ENCODE measurements at places on chromosomes 7 and 10. TPM values are rescaled to one million over a fixed set of nuclear protein-coding genes. Genes with fewer than 3 reads are reported as not detected.

DNA sequence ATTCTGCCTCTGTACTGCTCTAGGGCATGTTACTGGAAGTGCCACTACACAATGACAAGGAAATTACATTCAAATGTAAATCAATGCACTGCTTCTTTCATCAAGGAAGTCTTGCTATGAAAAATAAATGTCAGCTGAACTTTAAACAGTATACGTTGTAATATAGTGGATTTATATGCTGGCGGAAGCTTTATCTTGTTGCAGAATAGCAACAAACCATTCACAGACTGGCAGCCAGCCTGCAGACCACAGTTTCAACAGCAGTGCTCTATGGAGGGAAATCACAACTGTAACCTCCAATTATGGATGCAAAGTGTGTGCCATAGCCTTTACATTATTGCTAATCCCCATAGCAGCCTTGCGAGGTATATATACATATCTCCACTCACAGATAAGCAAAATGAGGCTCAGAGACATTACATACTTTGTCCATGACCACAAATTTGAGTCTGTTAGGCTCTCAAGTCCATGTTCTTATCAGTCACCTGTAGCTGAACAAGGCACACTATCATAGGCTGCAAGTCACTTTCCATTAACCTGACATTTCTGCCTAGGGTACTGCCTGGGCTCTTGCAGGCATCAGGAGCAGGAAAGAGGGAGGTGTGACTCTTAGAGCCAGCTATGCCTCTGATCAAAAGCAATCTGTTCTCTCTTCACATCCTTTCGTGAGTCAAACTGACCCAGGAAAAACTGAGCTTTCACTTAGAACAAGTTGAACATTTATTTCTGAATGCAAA lies 22.6 kb downstream of the COL28A1 start:
- DNase-seq, result no peak

GRCh38 chr10:88853155-88853881 lies 1.7 kb upstream of the ANKRD22 start:
- no peak for DNase-seq

- DNase-seq, result no peak
Measured at GRCh38 chr10:49187950-49188761, at the start of gene TMEM273. Gene TMEM273, minus strand, starts transcription at chr10:49188391. Its CDS starts 55 bp downstream, at chr10:49188336.

DNA sequence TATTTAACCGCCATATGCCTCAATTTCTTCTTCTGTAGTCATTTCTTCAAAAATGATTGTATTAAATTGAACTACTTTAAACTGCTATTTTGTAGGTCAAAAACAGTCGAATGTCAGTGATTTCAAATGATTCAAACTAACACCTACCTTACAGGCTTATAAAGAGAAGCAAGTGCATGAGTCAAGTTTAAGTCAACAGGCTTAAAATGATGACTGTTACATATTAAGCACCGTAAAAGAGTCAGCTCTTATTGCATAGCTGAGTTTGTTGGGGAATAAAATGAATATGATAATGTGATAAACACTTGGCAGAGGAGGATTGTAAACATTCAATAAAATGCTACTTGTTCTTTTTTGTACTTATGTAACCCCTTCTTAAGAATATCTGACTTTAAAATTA lies 90.1 kb upstream of the ANKRD1 start:
- DNase-seq, result no peak

GRCh38 chr7:121916211-121916610 lies 43.2 kb downstream of the PTPRZ1 start:
- DNase-seq, result no peak

GRCh38 chr10:314381-314780 lies 179.1 kb downstream of the ZMYND11 start:
- DNase-seq, result no peak

The CALML3 gene
- 0.25 TPM for total RNA-seq

The SLC26A3 gene
- not detected for total RNA-seq

DNA sequence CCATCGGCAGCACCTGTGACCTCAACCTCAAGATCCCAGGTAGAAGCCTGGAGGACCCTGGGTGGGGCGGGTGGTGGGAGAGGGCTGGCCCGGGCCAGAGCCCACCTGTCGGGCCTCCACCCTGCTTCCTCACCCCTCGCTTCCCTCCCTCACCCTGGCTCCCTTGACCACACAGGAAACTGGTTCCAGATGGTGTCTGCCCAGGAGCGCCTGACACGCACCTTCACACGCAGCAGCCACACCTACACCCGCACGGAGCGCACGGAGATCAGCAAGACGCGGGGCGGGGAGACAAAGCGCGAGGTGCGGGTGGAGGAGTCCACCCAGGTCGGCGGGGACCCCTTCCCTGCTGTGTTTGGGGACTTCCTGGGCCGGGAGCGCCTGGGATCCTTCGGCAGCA lies 8.9 kb upstream of the ATP6V1F start:
- no peak for DNase-seq

The DDC gene
- total RNA-seq, result 0.64 TPM

The CACNB2 gene
- 3.3 TPM for total RNA-seq

DNA sequence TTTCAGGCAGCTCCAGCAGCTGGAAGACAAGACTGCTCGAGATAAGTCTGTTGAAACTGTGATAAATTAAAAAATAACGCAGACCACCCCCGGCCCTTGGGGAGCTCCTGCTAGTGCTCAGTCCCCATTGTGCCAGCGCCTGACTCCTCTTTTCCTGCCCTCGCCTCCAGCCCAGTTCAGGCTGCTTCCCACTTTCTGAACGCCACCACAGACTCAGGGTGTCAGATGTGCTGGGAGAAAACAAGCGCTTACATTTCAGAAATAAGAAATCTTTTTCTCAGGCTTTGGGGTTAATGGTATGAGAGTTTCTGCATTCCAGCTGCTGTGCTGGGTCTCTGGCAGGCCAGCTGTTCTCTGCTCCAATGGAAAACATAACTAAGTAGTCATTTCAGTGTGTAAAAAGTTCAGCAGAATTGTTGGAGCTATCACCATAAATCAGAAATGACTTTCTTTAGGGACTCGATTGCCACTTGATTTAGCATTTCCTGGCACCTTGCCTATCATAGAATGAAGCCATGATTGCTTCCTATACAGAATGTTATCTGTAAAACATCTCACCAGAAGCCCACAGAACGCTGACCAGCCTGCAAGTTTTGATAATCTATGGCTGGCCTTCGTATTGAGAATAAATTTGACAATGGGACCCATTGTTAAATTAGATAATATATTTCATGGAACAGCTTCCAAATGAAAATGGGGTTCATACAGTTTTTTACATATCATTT lies 257.0 kb upstream of the ZNF32 start:
- no peak for DNase-seq

DNA sequence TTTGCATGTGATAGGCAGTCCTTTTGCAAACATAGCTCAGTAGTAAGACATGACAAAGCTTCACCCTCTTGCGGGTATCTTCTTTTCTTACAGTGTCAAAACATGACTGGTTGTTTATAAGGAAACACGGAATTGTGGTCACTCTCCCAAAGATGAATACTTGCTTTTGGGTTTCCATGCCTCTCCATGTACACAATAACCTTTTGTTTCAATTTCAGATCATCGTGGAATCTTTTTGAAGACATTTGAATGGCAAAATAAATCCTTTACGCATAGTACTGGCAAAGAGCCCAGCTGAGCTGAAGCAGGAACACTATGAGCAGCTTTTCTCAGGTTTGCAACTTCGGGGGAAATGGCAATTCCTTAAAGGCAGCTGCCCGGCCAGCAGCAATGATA lies 156.8 kb upstream of the FRMD4A start:
- DNase-seq, result no peak

DNA sequence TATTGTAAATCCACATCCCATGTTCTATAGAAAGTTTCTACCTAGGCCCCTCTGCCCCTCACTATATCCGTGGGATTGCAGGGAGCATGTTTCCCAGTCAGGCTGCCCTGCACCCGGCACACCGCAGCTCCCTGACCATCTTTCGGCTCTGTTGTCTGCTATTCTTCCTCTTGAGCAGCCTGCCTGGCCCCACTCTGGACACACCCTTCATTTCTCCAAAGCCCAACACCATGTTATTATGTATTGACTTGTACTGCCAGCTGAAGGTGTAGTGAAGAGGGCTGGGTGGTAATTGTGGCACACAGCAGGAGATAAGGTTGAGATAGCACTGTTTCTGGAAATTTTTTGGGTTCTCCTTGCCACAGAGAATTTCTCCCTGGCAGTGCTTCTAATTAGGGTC lies 9.8 kb downstream of the LRMDA start:
- no peak for DNase-seq

- DNase-seq, result no peak
Measured at GRCh38 chr10:80252296-80252887, 37.1 kb downstream of the MAT1A start.

- DNase-seq, result no peak
Measured at GRCh38 chr10:11181978-11182377, 164.3 kb downstream of the CELF2 start.

- DNase-seq, result peak; percentile 45
Measured at GRCh38 chr7:12949060-12949931, 261.9 kb downstream of the ARL4A start.

The NXPH1 gene
- not detected for total RNA-seq

DNA sequence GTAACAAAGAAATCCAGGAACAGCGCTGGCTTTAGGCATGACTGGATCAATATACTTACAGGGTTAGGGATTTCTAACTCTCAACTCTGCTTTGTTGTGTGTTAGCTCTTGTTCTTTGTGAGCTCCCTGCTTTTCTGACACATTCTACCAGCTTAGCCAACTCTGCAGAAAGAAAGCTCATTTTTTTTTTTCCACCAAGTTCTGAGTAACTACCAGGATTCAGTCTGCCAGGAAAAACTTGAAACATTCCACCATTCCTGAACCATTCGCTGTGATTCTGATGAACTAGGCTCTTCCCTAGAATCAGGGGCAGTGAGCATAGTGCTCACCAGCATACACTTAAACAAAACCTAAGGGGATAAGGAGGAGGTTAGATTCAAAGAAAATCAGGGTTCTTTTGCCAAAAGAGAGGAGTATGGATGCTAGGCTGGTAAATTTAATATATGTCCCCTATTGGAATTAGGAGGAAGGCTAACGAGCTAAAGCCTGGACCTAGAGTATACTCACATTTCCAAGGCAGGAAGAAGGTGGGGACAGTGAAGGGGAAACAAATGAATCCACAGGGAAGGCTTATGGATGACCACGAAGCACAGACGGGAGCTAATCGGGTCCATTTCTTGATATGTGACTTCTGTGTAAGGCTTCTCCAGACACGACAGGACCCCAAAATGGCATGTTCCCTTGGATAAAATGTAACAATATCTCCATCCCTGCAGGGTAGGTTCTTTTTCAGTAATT lies 183.4 kb downstream of the PRKG1 start:
- DNase-seq, result no peak

GRCh38 chr10:1037098-1037497 lies 11.4 kb upstream of the IDI2 start:
- DNase-seq, result no peak

DNA sequence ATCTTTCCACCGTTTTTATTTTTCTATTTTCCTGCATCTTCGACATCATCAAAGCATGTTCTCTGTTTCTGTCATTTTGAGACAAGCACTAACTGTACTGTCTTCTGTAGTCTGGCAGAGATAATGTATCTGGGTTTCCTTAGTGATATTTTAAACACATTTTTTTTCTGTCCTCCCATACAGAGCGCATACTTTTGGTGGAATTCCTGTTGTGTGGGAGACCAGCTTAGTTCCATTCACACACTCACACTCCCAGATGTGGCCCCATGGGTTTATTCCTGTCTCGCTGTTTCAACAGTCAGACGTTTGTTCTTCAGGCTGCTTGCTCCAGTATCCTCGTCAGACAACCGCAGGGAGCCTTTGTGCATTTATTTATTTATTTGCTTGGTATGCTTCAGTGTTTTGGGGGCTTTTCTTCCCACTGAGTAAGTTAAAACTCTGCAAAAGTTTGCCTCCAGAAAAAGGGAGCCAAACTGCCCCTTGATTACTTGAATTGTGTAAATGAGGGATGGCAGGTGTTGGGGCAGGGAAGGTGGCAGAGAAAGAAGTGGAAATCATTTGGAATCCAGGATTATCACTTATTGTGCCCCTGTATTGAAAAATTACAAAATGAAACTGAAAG lies 456.8 kb upstream of the KLF6 start:
- no peak for DNase-seq

DNA sequence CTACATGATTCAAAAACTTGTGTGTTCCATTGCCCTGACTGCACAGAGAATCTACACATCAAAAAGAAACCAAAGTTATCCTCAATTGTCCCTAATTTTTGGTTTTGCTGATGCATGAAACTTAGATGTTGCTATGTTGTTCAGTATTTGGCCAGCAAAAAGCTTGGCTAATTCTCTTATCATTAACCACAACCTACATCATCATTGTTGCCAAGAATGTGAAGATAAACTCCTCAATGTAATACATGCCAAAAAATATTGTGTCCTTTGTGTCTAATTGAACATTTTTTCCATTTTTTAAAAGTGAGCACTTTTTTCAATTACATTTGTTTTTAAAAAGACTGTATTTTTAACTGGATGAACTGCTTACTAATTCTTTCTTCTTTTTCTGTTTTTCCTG lies 268.0 kb upstream of the SEMA3D start:
- no peak for DNase-seq

The HOXA5 gene
- 7.4 TPM for total RNA-seq
